NCI-H1105 treated with DMSO at 0.1 percent for 48 hours (cell line): ENCODE measurements at places on chromosomes 16 and 17.

DNA sequence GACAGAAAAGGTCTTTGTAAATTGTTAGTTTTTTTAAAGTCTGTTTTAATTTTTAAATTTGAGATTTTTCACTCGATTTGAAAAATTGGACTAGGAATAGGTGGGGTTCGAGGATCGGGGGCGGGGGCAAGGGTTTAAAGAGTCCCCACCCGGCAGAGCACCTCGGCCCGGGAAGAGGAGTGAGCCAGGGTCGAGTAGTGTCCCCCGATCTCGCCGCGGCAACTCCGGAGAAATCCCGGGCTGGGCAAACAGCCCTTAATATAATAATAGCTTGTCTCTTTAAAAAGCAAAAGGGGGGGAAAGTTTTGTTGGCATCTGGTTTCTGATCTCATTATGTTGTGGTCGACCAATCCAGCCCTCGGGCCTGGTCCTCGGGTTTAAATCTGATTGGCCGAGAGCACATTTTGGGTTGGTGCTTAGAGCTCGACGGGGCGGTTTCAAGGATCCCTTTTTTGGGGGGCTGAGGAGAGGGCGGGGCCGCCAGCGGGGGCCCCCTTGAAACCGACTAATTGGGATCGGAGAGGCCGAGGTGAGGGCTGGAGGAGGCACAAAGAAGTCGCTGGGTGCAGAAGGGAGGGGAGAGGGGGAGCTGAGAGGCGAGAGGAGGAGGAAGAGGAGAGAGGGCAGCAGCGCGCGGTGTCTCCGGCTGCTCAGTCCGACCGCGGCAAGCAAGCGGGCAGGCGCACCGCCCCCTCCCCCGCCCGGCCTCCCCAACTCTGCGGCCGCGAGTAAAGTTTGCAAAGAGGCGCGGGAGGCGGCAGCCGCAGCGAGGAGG is at the start of gene FZD2:
Gene FZD2, plus strand, starts transcription at position 653 of the 775 bp plus-strand sequence. CDS start 205 bp downstream, outside the sequence.
- DNase-seq: peak; percentile 90

DNA sequence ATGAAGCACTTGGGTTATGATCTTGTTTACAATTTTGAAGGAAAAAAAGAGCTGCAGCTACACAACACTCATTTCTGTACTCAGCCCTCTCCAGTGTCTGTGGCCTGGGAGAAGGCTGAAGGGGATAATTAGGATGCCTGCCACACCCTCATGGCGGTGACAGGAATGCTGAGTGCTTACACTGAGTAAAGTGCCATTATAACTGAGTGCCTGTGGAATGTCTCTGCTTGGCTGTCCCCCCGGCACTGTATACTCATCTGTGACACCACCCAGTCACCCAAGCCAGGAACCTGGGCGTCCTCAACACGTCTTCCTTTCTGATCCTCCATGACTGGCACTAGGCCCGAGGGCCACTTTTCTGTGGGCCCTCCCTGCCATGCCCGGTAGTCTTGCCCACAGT is 3.5 kb upstream of the MRPL38 start:
- DNase-seq: peak; percentile 75

GRCh38 chr16:46774743-46775177 is 26.6 kb upstream of the MYLK3 start:
- no peak for DNase-seq

- DNase-seq: peak; percentile 78
These were observed 5.2 kb downstream of the CCR7 start for GRCh38 chr17:40559954-40560591.

DNA sequence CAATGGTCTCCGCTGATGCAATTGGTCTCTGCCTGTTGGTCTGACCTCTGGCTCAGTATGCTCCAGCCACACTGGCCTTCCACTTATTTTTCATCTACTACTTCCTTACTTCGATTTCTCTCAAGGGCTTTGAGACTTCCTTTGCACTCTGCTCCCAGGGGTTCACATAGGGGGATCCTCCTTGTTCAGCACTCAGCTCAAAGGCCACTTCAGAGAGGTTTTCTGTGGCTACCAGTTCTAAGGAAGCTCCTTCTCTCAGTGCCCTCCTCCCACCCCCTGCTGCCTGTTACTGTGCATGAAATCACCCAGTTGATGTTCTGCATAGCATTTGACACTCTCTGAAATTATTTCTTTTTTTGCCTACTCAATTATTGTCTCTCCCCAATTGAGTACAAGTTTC is 476.4 kb downstream of the HS3ST3B1 start:
- no peak for DNase-seq

- DNase-seq: no peak
These were observed 19.4 kb downstream of the CEP295NL start for GRCh38 chr17:78883533-78884131.

GRCh38 chr17:50258647-50259476 is 15.4 kb upstream of the TMEM92 start:
- DNase-seq: no peak

DNA sequence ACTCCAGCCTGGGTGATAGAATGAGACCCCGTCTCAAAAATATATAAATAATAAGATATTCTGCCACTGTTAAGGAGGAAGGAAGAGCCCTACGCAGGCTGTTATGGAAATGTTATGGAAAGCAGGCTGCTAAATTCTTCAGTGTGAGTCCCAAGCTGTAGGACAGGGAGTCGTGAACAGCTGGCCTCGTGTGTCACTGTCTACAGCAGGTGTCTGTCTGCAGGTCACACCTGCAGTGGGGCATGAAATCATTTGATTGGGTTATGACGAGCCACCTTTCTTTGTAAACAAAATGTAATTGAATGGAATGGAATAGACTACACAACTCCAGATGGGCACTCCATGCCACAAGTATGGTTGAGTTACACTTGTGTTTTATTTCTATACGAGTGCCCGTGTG is 15.6 kb upstream of the LITAF start:
- peak; percentile 81 for DNase-seq
